ENCODE measurements at places on chromosomes 12 and 14.

GRCh38 chr12:89966495-89967240, 258.0 kb upstream of the ATP2B1 start:
- no peak for DNase-seq

- DNase-seq, result no peak
Observed at GRCh38 chr12:120739031-120739762, 13.6 kb downstream of the ACADS start.

- no peak for DNase-seq
Observed at GRCh38 chr14:99800781-99801180, 7.6 kb downstream of the EML1 start.

DNA sequence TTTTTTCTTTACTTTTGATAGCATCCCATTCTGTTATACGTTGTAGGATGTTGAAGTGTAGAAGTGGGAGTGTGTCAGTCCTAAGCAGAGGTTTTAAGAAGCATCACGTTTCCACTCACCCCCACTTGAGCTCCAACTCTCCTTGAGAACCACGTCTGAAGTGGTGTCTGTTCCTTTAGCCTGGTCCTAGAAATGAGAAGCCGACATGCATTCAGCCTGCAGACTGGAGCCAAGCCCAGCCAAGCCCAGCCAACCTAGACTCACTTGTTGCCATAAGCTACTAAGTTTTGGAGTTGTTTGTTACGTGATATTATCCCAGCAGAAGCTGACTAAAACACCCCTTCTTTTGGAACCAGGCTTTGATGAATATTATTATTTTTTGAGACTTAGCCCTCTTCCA, 4.4 kb upstream of the ELK3 start:
- DNase-seq, result no peak

DNA sequence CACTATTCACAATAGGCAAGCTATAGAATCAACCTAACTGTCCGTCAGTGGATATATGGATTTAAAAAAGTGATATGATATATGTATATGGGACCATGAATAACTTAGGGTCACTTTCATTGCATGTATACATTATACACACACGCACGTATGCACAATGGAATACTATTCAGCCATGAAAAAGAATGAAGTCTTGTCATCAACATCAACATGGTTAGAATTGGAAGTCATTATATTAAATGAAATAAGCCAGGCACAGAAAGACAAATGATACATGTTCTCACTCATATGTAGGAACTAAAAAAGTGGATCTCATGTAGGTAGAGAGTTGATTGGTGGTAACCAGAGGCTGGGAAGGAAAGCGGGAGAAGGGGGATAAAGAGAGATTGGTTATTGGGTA, 234.3 kb downstream of the VRK1 start:
- no peak for DNase-seq

DNA sequence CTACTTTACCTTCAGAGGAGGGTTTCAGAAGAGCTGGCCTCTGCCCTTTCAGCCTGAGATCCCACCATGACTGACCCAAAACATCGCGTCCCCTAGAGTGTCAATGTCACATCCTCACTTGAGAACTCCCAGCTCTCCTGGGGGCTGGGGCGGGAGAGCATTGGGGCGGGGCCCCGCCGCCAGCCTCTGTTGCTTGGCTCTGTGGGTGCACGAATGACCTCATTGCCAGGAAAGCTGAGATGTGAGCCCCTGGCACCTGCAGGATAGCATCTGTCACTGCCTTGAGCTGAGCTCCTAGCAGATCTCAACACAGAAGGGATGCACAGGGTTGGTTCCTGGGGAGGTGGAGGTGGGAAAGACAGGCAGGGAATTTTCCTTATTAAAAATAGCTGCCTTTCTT, 20.6 kb upstream of the MYL2 start:
- no peak for DNase-seq

DNA sequence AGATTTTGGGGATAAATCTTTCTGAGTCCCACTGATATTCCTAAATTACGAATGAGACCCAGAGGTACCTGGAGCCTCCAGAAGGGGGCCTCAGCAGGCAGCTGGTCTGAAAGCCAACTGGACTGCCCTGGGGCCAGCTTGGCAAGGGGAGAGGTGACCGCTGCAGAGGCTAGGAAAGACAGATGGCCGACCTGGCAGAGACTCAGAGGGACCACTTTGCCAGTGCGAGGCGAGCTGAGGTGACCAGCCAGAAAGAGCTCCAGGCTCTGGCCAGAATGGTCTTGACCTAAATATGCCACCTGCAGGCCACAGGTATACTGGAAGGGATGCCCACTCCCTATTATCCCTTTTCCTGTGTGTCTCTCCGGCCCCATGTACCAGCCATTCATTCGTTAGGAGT, 256.8 kb upstream of the GARIN6 start:
- DNase-seq, result no peak

DNA sequence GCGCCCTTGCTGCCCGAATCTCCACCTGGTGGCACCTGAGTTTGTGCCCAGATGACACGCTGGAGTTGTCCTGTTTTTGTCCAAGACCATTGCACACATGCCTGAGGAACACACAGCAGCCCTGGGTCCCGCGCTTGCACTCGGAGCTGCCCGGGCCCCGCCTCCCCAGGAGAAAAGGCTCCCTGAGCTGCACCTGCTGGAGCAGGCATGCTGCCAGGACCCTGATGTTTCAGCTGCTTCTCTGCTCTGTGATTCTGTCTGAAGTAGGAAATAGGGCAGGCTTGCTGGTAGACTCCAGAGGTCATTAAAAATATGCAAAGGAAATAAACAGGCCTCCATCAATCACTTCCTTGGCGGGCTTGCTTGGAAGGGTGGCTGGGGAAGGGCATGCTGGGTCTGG, 271.6 kb downstream of the CACNA1C start:
- no peak for DNase-seq

DNA sequence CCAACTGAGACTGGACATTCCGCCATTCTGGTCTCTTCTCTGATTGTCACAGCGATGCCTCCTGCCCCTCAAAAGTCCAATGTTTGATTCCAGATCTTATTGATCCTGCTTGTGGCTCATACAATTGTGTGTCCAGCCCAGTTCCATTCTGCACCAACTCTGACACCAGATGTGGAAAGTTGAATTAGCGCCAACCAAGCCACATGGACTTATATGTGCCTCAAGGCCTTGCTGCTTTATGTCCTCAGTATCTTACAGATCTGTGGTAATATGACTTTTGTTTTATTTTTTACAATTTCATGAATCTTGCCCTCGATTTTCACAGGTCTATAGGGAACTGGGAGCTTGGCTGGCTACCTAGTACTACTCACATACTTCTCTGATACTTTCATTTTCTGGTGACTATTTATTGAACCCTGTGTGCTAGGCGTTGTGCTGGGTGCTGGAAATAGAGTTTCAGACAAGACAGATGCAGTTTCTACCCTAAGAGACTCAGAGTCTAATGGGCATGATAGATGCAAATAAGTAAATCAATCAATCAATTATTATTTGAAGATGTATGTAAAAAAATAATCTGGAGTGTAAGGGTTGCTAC, 472.0 kb downstream of the TMTC2 start:
- DNase-seq, result no peak

DNA sequence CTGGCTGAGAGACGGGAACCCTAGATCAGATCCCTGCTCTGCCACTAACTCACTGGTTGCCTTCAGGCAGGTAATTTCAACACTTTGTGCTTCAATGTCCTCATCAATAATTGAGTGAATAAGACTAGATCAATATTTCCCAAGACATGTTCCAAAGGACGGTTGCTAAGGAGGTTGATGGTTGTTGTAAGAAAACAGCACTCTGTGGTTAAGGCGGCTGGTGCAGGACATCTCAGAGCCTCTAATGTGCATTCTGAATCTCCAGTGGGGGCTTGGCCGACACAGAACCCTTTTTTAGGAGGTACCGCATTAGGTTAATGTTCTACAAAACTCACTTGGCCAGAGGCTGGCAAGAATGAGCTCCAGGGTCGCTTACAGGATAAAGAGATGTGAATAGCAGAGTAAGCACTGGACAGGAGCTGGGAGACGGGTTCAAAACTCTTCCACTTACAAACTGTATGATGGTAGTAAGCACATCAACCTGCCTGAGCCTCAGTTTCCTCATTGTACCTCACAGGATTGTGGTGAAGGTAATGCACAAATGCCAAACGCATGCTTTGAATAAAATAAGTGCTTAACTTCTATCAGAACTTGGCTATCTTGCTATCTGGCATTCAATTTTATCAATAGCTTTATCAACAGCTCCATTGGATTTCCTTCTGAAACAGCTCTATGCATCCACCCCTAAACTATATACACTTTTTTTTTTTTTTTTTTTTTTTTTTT, 136.9 kb upstream of the PARP11 start:
- no peak for DNase-seq

GRCh38 chr12:48988030-48988649, 10.0 kb downstream of the WNT1 start:
- peak; percentile 77 for DNase-seq

DNA sequence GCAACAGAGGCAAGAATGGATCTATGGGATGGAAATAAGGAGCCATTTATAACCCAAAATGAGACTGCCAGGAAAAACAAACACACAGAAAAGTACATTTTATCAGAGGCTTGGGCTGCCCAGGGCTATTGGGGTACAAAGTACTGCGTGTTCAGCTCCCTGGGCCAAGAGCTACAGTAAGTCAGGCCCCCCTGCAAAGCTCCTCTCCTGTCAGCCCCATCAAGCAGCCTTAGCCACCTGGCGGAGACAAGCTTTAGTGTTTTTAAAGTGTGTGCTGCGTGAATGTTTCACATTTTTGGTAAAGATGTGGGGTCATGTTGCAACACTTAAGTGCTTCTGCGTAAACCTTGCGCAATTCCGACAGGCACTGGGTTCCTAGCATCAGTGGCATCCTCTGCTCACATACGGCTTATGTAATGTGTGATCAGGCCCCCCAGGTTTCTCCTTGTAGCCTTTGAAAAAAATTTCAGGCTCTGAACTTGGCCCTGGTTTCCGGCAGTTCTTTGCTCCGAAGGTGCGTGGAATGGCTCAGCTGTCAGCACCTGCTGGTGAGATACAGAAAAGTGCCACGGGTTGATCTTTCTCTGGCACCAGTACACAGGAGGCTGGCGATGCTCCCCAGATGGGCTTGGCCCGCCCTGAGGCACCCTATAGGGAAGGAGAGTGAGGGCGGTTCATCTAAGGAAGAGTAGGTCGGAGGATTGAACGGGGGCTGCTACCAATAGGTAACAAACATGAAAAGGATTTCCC, 198.7 kb upstream of the EEA1 start:
- peak; percentile 86 for DNase-seq

DNA sequence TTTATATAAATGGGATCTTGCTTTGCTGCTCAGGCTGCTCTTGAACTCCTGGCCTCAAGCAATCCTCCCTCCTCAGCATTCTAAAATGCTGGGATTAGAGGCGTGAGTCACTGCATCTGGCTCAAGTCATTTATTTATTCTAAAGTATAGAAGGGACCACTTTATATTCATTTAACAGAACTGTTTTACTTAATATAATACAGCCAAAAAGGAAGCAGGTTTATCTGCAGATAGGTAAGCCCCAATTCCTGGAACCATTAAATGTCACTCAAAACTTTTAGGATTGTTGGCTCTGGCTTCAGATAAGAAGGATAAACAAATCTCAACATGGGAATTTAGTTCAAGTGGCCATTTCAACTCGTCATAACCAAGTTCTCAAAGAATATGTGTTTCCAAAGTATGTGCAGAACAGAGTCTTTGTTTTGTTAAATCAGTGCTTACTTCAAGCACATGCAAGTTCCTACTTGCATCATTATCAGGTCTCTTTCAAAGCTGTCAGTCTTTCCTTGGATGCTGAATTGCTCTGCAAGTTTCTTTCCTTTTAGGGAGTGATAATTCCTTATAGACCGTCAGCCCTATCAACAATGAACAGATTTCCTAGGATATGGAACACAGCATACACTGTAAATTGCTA, 60.4 kb downstream of the KITLG start:
- no peak for DNase-seq

DNA sequence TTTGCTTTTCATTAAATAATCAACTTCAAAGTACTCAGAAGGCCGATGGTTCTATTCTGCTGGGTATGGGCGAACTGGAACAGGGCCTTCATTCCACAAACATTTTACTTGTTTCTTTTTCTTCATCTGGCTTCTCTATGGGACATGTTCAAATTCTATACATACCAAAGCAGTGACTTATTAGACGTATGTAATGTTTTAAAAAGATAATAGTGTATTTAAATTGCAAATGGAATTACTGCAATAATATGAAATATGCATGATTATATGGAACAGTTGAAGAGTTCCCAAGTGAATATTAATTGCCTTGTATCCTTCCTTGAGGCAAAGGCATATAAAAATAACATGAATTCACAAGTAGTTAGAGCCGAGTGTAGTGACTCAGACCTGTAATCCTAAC, 75.5 kb downstream of the FAR2 start:
- no peak for DNase-seq

- DNase-seq, result no peak
Observed at GRCh38 chr12:10140001-10140400, 10.0 kb upstream of the CLEC7A start.

Data from left ventricle myocardium superior (tissue), 1 donor.